DMS79 treated with DMSO at 0.1 percent for 48 hours (cell line): ENCODE measurements at places on chromosomes 3 and 15.

GRCh38 chr3:196670339-196670738 lies 30.8 kb downstream of the NRROS start:
- no peak for DNase-seq

- DNase-seq = no peak
Measured at GRCh38 chr3:8147711-8148110, 353.9 kb upstream of the LMCD1 start.

GRCh38 chr3:106811376-106811775 lies 565.9 kb upstream of the CCDC54 start:
- DNase-seq = no peak

DNA sequence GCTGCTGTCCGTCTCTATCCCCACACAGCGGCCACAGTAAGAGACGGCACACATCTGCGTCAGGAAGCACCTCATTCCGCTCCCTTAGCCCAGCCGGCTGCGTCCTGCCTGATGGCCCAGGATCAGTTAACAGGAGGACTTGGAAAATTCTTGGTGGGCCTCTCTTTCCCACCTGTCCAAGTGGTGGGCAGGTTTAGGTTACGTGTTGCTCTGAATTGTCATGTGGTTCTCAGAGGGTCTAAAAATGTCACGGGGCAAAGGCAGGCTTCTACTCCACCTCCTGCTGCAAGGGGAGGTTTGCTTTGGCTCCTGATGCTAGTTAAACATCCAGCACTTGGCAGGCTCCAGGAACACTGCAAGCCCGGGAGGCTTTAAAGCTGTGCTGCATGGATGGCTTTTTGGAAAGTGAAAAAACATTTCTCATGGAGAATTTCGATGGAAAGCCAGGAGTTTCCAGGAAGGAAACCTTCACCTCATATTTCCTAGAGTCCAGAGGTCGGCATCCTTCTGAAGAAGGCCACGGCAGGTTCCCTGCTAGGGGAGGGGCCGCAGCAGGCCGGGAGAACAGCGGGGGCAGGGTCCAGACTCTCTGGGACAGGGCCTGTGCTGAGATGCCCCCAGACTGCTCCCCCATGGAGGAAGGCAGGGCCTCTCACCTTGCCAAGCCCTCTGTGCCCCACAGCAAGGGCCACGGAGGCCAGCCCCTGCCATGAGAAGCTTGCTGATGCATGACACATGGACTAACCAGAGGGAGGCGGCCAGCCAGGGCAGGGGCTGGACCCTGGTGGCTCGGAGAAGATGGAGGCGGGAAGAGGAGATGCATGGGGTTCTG lies 10.8 kb downstream of the CTSH start:
- no peak for DNase-seq

DNA sequence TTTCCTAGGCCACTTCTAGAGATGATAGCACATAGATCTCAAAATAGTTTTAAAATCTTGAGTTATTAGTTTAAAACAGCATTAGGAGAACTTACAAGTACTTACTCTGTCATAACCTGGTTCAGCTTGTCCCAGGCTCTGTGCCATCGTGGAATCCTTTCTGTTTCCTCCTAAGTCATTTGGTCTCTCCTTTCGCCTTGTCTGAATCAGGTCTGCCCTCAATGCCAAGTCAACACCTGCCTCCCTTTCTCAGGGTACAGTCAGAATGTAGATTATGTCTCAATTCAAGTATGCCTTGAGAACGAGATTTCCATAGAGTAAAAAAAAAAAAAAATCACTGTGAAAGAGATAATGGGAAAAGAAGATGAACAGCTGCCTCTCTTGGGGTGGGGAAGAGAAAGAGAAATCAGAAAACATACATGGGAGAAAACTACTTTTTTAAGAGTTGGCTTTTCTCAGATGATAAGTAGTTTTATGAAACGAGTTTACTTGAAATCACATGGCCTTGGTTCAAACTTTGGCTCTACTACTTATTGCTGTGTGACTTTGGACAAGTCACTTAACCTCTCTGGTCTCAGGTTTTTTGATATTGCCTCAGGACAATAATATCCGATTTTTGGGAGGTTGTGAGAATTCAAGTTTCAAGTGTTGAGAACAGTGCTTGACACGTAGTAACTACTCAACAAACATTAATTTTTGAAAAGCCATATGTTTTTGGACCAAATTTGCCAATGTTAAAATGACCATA lies 219.8 kb downstream of the SQOR start:
- no peak for DNase-seq

GRCh38 chr15:39974656-39975230 lies 40.8 kb downstream of the EIF2AK4 start:
- DNase-seq = no peak
